Left forelimb (tissue), 1 donor: ENCODE measurements at places on chromosomes 11 and 22.

GRCh38 chr11:96228473-96228891 is 114.5 kb downstream of the MAML2 start:
- DNase-seq: no peak

DNA sequence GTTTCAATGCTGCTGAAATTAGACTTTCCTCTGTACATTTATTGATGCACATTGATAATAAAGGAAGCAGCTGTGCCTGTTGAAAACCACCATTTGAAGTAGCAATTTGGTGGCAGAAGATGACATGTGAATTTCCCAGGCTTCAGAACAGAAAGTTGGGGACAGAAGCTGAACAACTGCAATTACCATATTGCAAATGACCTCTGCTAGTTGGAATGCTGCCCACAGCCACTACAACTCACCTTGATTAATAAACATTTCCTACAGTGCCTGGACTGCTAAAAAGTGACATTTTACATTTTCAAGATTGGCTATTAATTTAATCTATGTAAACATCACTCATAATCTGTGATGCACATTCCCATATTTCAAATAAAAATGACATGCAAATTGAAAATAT is 208.6 kb downstream of the LUZP2 start:
- DNase-seq: no peak

GRCh38 chr11:20661445-20661844 is 7.9 kb upstream of the NELL1 start:
- no peak for DNase-seq

GRCh38 chr11:79890272-79890671 is 449.4 kb upstream of the TENM4 start:
- DNase-seq: no peak

DNA sequence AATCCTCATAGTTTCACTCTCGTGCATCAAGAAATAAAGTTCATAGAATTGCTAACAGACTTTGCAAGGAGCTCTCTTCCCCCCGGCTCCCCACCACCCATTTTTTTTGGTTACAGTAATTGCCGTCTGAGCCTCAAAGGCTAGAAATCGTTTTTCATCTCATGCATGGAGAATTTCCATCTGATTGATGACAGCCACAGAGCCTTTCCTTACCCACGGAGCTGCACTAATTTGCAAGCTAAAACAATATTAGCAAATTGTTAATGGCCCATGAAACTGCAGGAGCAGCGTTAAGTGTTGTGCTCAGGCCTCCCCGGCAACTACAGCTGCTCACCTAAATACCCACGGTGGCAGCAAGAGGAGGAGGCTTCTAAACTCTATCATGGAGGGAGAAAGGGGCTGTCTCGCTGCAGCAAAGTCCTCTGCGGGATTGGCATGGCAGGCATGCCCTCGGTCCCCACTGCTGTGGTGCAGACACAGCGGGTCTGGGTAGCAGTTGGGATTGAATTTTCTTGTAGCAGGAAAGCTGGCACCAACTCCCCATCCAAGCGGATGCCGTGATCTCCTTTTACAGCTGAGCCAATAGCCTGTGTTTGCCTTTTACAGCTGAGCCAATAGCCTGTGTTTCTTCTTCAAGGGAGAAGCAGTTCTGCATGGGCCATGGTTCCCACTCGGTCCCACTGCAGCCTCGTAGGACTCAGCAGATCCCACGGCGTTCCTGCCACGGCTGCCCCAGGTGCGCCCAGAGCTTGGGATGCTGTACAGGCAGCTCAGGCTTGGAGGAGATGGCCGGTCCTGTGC is 412.3 kb downstream of the BRD1 start:
- no peak for DNase-seq

- no peak for DNase-seq
Measured at GRCh38 chr11:84322211-84322610, 1036.0 kb upstream of the CCDC90B start.

DNA sequence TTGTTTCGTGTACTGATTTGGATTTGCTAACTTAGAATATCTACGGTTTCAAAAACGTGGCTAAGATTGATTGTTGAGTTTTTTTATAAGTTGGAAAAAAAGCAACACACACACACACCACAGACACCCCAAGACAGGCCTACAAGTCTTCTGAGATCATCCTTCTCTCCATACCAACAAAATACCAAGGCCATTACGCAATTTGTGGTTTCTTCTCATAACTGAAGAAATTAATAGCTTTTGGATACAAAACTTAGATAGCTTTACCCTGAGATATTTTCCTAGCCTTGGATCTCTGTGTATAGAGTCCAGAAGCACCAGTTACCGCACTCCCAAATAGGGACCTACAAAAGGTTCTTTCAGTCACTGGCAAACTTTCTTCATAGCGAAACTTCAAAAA is 113.6 kb downstream of the SIK3 start:
- DNase-seq: no peak

DNA sequence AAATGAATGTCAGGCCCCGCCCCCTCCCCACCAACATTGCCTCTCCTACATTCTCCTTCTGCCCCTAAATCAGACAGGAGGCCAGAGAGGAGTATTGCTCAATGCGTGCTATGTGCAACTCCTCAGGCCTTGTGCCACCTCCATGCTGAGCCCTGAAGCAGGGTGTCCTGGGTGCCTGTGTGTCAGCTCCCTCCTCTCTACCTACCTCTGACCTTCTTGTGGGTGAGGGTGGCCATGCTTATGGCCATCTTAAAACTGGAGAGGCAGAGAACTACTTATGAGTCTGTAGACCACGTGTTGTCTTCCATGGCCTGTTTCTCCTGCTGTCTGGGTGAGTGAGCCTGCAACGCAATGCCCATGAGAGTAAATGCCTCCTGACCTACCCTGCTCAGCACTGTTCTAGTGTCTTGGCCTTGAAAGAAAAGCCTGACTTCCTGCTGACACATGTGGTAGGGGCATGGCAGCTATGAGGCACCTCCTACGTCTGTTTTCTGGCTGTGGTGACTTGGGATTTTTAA is 10.5 kb downstream of the MCAM start:
- DNase-seq: no peak

DNA sequence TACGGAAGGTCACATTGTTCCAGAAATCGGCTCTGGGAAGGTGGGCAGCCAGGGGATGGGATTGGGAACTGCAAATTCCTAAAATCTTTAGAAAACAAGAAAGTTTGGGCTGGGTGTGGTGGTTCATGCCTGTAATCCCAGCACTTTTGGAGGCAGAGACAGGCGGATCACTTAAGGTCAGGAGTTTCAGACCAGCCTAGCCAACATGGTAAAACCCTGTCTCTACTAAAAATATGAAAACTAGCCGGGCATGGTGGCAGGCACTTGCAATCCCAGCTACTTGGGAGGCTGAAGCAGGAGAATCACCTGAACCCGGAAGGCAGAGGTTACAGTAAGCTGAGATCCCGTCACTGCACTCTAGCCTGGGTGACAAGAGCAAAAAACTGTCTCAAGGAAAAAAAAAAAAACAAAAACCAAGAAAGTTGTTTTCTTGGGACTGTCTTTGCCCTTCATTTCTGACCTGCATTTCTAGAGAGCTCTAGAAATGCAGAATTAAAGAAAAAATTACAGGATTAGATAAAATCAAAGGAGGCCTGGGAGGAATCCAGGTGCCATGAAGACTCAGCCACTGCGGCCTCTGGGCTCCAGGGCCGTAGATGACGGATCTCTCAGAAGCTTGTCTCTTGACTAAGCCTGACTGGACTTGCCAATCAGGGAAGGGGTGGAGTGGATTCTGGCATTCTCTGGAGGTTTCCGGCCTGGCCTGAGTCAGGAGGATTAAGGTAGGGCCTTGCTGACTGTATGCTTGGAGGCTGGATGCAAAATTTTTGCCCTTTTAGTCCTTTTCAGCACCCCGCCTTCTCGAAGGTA is 5.3 kb upstream of the MALAT1 start:
- no peak for DNase-seq

- DNase-seq: no peak
Measured at GRCh38 chr11:34567733-34568132, 53.2 kb upstream of the EHF start.

DNA sequence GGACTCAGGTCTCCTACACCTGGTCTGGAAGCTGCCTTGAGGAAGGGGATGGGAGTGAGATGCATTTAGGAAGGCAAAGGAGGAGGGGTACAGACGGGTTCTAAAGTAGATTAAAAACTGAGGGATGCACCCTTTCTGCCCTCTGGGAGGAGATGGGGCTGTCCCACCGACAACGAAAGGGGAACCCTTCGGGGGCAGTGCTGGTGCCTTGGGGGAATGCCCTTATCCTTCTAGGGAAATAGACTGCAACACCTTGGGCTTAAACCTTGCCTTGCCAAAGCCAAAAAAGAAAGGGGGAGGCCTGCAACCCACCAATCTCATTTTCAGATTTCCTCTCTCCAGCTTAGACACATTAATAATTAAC is 89.8 kb downstream of the PLEKHA7 start:
- no peak for DNase-seq

- DNase-seq: no peak
Measured at GRCh38 chr22:23840026-23840425, 1.2 kb upstream of the DERL3 start.

DNA sequence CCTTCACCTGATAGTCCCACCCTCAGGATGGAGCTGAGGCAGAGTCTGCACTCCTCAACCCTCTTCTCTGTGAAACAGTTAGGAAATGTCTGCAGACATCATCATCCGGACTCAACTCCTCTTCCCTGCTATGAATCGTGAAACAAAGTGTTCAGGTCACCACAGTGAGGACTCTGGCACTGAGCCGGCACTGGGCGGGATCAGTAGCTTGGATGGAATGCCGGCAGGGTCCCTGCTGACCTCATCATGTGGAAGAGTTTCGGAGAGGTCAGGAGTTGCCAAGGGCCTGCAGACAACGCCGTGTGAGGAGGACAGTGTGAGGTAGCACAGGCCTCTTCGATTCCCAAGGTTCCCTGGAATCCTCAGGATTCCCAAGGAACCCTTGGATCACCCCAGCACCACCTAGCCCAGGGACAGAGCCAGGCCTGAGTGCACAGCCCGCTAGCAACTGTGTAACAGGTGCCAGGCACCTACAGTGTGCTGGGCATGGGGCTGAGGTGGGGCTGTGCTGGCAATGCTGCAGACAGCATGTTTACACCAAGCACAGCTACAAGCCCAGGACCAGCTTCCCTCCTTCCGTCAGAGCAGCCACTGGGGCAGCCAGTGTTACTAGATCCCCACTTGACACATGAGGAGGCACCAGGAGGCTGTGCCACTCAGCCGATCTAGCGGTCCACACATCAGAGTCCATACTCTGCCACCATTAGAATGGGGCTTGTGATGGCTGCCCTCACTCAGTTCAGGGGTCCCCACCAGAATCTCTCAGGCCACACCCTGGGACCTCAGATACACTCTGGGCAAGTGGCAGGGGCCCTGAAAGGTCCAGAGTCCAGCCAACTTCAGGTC is 693 bp upstream of the LINC01488 start:
- no peak for DNase-seq

GRCh38 chr22:17396516-17396915 is 27.3 kb downstream of the CECR2 start:
- no peak for DNase-seq

GRCh38 chr11:69096473-69096872 is 47.7 kb downstream of the TPCN2 start:
- DNase-seq: no peak

GRCh38 chr11:60977836-60978235 is 6.4 kb downstream of the CD6 start:
- DNase-seq: no peak

- DNase-seq: no peak
Measured at GRCh38 chr11:29801561-29801960, 215.3 kb downstream of the KCNA4 start.

- peak; percentile 98 for DNase-seq
Measured at GRCh38 chr22:21001601-21002325, at the start of gene THAP7. TSS of gene THAP7 (minus strand) at chr22:21002118. CDS start at chr22:21001911, 207 bp downstream.

DNA sequence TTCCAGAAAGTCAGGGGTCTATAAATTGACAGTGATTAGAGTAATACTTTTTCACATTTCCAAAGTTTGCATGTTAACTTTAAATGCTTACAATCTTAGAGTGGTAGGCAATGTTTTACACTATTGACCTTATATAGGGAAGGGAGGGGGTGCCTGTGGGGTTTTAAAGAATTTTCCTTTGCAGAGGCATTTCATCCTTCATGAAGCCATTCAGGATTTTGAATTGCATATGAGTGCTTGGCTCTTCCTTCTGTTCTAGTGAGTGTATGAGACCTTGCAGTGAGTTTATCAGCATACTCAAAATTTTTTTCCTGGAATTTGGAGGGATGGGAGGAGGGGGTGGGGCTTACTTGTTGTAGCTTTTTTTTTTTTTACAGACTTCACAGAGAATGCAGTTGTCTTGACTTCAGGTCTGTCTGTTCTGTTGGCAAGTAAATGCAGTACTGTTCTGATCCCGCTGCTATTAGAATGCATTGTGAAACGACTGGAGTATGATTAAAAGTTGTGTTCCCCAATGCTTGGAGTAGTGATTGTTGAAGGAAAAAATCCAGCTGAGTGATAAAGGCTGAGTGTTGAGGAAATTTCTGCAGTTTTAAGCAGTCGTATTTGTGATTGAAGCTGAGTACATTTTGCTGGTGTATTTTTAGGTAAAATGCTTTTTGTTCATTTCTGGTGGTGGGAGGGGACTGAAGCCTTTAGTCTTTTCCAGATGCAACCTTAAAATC is 5.3 kb downstream of the MALAT1 start:
- DNase-seq: no peak

- no peak for DNase-seq
Measured at GRCh38 chr22:17769013-17769715, 5.1 kb downstream of the BID start.

DNA sequence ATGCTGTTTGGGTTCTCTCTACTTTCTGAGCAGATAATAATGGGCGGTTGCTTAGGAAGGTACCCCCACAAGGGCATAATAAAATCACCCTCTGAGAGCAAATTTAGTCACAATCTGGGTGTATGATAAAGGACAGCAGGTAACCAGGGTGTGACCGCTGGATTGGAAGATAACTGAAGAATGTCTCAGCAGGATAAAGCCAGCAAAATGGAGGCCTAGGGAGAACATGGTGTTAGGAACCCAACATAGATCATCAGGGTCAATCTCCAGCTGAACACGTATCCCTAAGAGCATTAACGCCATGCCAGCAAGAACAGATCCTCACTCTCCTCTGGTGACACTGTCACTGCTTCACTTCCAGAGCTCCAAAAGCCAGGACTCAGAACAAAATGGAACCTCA is 64.5 kb upstream of the SCUBE2 start:
- no peak for DNase-seq

- DNase-seq: no peak
Measured at GRCh38 chr11:83970061-83970671, 684.0 kb upstream of the CCDC90B start.

GRCh38 chr11:118078911-118079411 is 2.1 kb downstream of the TMPRSS4 start:
- no peak for DNase-seq

DNA sequence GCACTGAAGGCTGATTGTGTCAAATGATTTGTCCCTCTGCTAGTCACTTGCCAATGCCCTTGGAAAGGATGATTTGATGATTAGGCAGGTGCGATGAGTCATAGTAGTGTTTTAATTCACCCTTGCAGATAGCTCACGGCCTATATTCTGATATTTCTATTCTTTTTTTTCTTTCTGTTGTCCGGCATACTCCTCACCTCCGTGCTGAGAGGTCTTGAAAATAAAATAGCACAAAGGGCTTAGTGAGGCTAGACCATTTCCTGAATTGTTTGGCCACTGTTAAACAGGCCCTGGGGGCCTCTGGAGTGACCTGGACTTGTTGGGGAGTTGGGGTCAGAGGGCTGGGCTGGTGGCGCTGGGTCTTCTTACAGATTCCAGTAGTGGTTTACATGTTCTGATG is 99.8 kb downstream of the ZBTB16 start:
- DNase-seq: no peak

- no peak for DNase-seq
Measured at GRCh38 chr11:86987679-86988078, 32.5 kb upstream of the FZD4 start.

GRCh38 chr22:17232406-17232805 is 13.2 kb upstream of the ADA2 start:
- no peak for DNase-seq

GRCh38 chr11:43282607-43283440 is 29.0 kb upstream of the API5 start:
- no peak for DNase-seq
